ENCODE measurements at places on chromosomes 5 and 9. TPM values are rescaled to one million over a fixed set of nuclear protein-coding genes. Genes with fewer than 3 reads are reported as not detected.

DNA sequence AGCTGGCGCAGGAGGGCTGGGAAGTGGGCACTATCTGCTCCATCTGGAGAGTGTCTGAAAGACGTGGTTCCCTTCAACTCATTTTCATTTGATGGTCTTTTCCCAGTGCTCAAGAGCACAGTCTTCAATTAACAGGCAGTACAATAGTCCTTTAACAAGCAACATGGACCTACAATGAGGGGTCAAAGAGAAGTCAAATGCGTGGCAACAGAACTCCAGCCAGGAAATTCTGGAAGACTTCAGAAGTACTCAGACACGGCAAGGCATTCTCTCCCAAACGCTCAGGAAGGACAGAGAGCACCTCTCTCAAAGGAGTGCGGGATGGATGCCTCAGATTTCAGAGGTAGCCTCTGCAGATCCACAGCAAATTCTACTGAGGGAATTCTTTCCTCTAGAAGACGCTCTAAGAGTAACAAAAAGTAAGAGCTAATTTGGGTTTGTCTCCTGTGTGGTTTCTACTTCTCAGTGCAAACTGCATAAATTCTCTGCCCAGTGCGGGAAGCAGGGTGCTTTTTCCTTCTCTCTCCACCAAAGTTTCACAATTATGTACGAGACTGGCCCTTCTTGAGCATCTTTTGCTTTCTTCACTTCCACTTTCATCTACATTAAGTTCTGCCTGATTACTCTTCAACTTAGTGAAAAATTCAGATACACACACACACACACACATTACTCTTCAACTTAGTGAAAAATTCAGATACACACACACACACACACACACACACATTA lies 56.4 kb downstream of the LHFPL2 start:
- no peaks in the 10 kb centered on the region for H3K36me3 ChIP-seq
- no peak overlapping the region for H3K27ac ChIP-seq
- no peak for DNase-seq
- peaks cover 22% of the 10 kb centered on the region for H3K4me1 ChIP-seq
- no peak overlapping the region for H3K4me3 ChIP-seq

- no peaks in the 10 kb centered on the region for H3K27me3 ChIP-seq
- H3K4me1 ChIP-seq: no peaks in the 10 kb centered on the region
- H3K27ac ChIP-seq: no peak overlapping the region
- DNase-seq: no peak
- no peak overlapping the region for H3K4me3 ChIP-seq
Measured at GRCh38 chr9:100619665-100620064, 41.8 kb downstream of the CAVIN4 start.

- H3K4me3 ChIP-seq: no peak overlapping the region
- DNase-seq: no peak
- no peak overlapping the region for H3K27ac ChIP-seq
- H3K36me3 ChIP-seq: no peaks in the 10 kb centered on the region
- H3K27me3 ChIP-seq: no peaks in the 10 kb centered on the region
Measured at GRCh38 chr9:20490246-20490834, 132.0 kb downstream of the MLLT3 start.

Gene LCN10
- 11.4 TPM for total RNA-seq

Gene STKLD1
- not detected for total RNA-seq

Gene MELK
- 1.1 TPM for total RNA-seq

GRCh38 chr9:13033959-13034693 lies 245.4 kb downstream of the MPDZ start:
- no peaks in the 10 kb centered on the region for H3K27me3 ChIP-seq
- H3K36me3 ChIP-seq: no peaks in the 10 kb centered on the region
- H3K4me3 ChIP-seq: no peak overlapping the region
- H3K4me1 ChIP-seq: no peaks in the 10 kb centered on the region
- no peak overlapping the region for H3K27ac ChIP-seq

DNA sequence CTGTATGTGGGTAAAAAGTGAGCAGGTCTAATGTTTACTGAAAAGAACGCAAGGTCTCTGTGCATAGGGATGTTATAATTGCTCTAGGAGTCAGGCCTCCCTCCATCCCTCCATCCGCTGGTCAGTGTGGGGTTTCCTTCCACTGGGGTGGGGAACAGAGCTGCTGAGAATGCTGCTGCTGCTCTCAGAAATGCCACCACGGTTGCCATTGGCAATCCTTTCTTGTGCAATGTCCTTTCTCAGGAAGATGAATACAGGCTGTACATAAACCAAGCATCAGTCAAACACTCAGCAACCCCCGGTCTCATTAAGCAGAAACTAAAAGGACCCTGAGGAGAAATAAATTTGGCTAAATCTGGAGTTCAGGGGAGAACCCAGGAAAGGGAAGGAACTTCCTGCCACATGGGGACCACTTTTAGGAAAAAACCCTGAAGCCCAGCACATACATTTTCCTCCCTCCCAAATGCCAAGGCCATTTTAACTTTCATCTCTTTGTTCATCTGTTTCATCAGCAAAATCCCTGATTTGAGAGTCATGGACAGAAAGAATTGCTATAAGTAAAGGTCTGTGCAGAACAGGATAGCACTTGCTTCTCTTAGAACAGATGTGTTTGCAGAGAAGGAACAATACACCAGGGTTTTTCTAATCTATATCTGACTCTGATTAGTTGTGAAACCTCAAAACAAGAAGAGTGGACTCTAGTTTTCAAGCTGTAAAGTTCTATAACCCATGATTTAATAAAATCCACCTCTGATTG lies 70.4 kb upstream of the SLC1A3 start:
- no peaks in the 10 kb centered on the region for H3K4me1 ChIP-seq
- DNase-seq: no peak
- no peaks in the 10 kb centered on the region for H3K27me3 ChIP-seq
- H3K27ac ChIP-seq: no peak overlapping the region

Gene CAVIN4
- total RNA-seq: 1.3 TPM

DNA sequence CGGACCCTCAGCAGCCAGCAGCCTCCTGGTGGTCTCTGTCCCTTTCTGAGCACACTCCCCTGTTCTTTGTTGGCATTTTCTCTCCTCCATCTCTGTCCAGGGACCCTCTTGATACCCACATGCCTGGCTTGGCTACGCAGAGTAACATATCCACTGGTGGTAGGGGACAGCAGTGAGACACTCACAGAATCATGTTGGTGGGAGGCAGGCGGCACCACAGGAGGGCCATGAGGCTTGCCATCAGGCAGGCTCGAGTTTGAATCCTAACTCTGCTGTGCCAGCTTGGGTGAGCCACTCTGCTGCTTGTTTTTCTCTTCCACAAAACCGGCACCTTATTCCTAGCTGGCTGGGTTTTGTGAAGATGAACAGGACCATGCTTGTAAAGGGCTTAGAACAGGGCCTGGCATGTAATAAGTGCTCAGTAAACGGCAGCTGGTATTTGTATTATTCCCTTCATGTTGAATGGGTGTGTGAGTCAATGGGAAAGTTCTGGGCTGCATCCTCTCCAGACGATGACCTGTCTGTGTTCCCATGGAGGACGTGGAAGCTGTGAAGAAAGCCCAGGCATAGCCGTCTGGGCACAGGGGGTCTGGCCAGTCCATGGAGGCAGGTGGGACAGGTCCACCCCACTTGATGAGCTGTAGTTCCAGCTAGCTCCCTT lies 2.3 kb downstream of the COL27A1 start:
- no peak overlapping the region for H3K4me3 ChIP-seq
- H3K27ac ChIP-seq: peak overlapping the region; percentile 70
- no peaks in the 10 kb centered on the region for H3K36me3 ChIP-seq
- DNase-seq: no peak
- H3K4me1 ChIP-seq: no peaks in the 10 kb centered on the region

DNA sequence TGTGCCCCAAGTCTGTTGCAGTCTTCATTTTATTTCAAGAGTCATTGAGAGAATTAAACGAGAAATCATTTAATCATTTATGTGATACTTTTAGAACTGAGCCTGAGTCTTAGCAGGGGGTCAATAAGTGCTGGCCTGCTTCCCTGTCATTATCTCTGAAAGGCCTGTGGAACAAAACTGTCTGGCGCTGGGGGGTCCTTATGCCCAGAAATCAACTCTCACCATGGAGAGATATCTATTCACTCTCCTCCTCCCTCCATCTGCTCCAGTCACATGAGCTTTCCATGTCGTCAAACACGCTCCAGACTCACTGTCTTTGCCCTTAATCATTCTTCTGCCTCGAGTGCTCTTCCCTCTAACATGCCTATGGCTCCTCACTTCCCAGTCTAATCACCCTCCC lies 136.8 kb downstream of the ESM1 start:
- no peaks in the 10 kb centered on the region for H3K36me3 ChIP-seq
- no peaks in the 10 kb centered on the region for H3K27me3 ChIP-seq
- H3K27ac ChIP-seq: no peak overlapping the region
- peaks cover 3% of the 10 kb centered on the region for H3K4me1 ChIP-seq
- no peak for DNase-seq

Gene WDR31
- total RNA-seq: 2.1 TPM

Gene SLC45A2
- total RNA-seq: 0.36 TPM

Gene TMC1
- total RNA-seq: 0.62 TPM

Gene KCNT1
- 0.16 TPM for total RNA-seq

- DNase-seq: no peak
- no peaks in the 10 kb centered on the region for H3K4me1 ChIP-seq
- H3K27ac ChIP-seq: peak overlapping the region; percentile 10
- peak overlapping the region; percentile 31 for H3K4me3 ChIP-seq
- H3K36me3 ChIP-seq: no peaks in the 10 kb centered on the region
Measured at GRCh38 chr5:132491368-132492364, 1.1 kb upstream of the IRF1 start.

GRCh38 chr9:76594764-76595424 lies 135.9 kb downstream of the GCNT1 start:
- H3K36me3 ChIP-seq: no peaks in the 10 kb centered on the region
- H3K27me3 ChIP-seq: no peaks in the 10 kb centered on the region
- H3K4me1 ChIP-seq: no peaks in the 10 kb centered on the region
- no peak overlapping the region for H3K27ac ChIP-seq
- H3K4me3 ChIP-seq: no peak overlapping the region
- no peak for DNase-seq

DNA sequence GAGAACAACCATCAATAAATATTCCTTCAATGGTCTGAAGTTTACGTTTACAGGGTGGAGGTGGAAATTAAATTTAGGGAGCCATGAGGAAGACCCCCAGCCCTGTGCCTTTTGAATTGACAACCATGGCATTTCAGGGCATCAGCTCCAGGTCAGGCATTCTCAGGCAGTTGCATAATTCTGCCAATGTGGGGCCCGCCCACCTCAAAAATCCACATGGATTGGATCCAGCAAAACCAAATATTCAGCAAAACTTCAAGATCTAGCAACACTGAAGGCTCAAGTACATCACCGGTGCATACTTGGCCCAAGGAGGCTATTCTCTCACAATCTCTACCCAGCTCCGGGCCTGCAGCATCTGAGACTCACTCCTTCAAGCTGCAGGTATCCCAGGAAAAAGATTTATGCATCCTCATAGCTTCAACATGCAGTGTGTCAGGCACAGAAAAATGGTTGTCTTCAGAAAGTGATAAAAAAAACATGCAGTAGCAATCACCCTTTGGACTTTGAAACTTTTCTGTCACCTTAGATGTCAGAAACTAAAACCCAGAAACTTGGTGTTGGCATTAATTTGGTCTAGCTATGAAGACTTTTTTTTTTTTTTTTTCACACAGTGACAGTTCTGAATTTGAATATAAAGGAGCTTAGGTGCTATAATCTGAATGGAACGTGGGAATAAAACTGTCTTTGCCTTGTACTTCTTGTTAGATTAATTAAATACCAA lies 21.4 kb upstream of the ANXA2R start:
- H3K27me3 ChIP-seq: no peaks in the 10 kb centered on the region
- no peak overlapping the region for H3K27ac ChIP-seq
- H3K4me1 ChIP-seq: no peaks in the 10 kb centered on the region
- no peak for DNase-seq
- no peaks in the 10 kb centered on the region for H3K36me3 ChIP-seq
- no peak overlapping the region for H3K4me3 ChIP-seq

- no peaks in the 10 kb centered on the region for H3K4me1 ChIP-seq
- H3K27me3 ChIP-seq: no peaks in the 10 kb centered on the region
- no peak overlapping the region for H3K4me3 ChIP-seq
Measured at GRCh38 chr5:67426961-67427849, 230.6 kb upstream of the CD180 start.

Gene OLFML2A
- total RNA-seq: 7.1 TPM

GRCh38 chr5:149679876-149680809 lies 50.0 kb upstream of the PPARGC1B start:
- no peak overlapping the region for H3K27ac ChIP-seq
- no peak for DNase-seq
- H3K4me1 ChIP-seq: no peaks in the 10 kb centered on the region
- H3K27me3 ChIP-seq: no peaks in the 10 kb centered on the region

DNA sequence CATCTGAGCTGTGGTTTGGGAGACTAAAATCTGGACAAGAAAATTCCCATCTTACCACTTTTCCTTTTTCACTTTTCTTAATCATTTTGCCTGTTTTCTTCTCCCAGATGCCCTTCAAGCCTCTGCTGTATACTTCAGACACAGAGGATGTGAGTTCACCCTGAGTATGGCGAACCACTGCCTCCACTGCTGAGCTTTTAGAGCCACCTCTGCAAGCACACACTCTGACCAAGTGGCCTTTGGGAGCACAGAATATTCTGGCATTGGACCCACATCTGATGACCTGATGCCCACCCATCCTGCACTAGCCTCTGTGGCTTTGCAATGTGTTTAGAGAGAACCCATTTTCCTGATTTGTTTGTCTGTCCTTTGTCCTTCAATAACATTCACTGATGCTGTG lies 32.5 kb downstream of the TERT start:
- no peak overlapping the region for H3K27ac ChIP-seq
- H3K36me3 ChIP-seq: no peaks in the 10 kb centered on the region
- no peaks in the 10 kb centered on the region for H3K27me3 ChIP-seq

DNA sequence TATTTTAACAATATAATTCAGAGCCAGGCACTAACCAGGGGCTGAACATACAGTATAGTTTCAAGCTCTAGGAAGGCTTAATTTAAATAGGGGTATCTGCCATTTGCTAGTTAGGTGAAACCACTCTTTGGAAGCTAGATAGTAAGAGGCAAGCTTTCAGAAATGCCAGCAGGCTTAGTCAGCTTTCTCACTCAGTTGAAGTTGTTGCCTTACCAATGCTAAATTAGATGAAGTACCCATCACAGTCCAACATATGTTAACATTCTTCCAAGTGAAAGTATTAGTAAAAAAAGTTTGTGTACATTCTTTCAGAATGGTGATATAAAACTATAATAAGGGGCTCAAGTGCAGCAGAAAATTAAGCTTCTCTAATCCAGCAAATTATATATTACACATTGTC lies 215.0 kb downstream of the CNTLN start:
- no peaks in the 10 kb centered on the region for H3K4me1 ChIP-seq
- H3K27ac ChIP-seq: no peak overlapping the region
- no peak overlapping the region for H3K4me3 ChIP-seq
- no peaks in the 10 kb centered on the region for H3K27me3 ChIP-seq
- no peak for DNase-seq

DNA sequence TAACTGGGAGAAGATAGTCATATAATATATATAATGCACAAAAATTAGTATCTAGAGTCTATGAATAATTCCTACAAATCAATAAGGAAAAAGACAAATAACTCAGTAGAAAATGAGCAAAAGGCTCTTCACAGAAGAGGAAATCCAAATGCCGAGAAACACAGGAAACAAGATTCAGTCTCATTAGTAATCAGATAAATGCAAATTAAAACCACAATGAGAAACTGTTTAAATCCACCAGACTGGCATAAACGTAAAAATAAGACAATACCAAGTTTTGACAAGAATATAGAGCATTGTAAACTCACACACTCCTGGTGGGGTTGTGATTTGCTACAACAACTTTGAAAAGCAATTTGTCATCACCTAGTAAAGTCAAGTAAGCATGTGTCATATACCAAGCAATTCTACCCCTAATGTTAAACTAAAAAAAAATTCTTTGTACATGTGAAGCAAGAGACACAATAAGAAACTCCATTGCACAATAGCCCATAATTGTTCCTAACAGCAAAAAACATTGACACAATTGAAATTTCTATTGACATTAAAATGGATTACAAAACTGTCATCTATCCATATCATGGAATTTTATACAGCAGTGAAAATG lies 21.0 kb upstream of the UBLCP1 start:
- H3K4me3 ChIP-seq: no peak overlapping the region
- no peak overlapping the region for H3K27ac ChIP-seq
- no peaks in the 10 kb centered on the region for H3K27me3 ChIP-seq
- DNase-seq: no peak
- no peaks in the 10 kb centered on the region for H3K4me1 ChIP-seq
